ENCODE measurements at places on chromosomes 4 and X.

DNA sequence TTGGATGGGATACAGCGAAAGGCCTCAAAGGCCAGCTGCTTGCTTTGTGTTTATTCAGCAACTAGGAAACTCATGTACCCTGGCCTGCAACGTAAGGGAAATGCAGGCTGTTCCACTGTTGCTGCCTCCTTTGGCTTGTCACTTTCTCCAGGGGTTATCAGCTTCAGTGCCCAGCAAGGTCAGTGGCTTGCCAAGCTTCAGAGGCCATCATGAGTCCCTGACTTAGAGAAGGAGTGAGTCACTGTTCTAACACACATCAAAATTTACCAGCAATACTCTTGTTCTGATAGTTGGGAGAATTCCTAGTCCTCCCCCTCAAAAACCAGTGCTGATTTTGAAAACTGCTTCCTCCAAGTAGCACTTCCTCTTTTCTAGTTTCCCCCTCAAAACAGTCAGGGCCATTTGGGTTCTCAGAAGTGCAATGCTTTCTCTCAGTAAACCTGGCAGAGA lies 250.8 kb downstream of the ARHGAP24 start:
- peak; percentile 46 for DNase-seq

DNA sequence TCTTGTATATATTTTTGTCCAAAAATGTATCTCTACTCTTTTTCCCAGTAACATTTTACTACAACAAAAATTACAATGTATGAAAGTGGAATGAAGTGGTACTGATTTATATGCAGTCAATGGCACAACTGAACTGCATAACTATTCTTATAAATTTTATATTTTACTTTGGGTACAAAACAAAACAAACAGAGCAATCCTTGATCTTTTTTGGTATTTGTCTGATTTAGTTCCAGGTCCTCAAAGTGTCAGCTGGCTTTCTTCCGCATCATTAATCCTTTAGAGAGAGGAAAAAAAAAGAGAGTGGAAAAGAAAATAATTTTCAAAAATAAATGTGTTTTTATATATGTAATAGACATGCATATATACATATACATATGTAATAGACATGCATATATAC lies 252.4 kb upstream of the SLIT2 start:
- DNase-seq: no peak

DNA sequence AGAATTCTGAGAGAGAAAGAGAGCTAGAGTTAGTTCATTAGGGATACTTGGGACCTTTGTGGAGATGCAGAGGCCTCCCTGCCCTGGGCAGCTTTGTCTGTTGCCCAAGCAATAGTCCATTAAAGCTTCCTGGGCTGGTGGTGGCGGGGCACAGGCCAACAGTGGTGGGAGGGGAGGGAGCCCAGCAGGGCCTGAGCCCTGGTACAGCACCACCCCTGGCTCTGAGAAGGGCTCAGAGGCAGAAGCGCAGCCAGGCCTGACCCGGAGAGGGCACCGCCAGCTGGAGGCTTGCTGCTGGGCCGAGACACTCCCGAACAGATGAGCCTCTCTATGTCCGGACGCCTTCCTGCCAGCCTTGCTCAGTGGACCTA lies 65.3 kb downstream of the EFNB1 start:
- DNase-seq: peak; percentile 25

- no peak for DNase-seq
These were observed 64.4 kb upstream of the IBSP start for GRCh38 chr4:87734936-87735335.

- DNase-seq: no peak
These were observed 692.4 kb downstream of the NLGN4X start for GRCh38 chrX:5536261-5536660.
